ENCODE measurements at places on chromosomes 5 and 9.

GRCh38 chr5:176371621-176372539 is 6.6 kb downstream of the ARL10 start:
- DNase-seq: no peak

DNA sequence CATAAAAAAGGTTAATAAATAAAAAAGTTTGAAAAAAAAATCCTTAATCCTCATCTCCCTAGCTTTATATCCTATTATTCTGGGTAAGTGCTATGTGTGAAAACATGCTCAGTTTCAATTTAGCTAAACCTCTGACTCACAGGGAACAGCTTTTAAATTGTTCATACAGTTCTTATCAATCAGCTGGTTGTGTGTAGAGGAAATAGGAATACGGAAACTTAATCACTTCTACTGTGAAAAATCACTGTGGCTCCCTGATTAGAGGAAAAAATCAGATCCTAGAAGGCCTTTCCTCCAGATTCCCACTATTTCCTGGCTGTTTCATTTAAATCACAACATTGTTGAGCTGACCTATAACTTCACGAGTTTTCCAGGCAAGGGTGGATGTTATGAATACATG is 120.5 kb downstream of the MARCHF3 start:
- no peak for DNase-seq

- no peak for DNase-seq
These were observed 473.2 kb downstream of the SEMA5A start for GRCh38 chr5:9072701-9073100.

- no peak for DNase-seq
These were observed 1.6 kb downstream of the REEP2 start for GRCh38 chr5:138440159-138441073.

GRCh38 chr9:101566904-101567724 is 27.7 kb downstream of the PPP3R2 start:
- DNase-seq: peak; percentile 20

DNA sequence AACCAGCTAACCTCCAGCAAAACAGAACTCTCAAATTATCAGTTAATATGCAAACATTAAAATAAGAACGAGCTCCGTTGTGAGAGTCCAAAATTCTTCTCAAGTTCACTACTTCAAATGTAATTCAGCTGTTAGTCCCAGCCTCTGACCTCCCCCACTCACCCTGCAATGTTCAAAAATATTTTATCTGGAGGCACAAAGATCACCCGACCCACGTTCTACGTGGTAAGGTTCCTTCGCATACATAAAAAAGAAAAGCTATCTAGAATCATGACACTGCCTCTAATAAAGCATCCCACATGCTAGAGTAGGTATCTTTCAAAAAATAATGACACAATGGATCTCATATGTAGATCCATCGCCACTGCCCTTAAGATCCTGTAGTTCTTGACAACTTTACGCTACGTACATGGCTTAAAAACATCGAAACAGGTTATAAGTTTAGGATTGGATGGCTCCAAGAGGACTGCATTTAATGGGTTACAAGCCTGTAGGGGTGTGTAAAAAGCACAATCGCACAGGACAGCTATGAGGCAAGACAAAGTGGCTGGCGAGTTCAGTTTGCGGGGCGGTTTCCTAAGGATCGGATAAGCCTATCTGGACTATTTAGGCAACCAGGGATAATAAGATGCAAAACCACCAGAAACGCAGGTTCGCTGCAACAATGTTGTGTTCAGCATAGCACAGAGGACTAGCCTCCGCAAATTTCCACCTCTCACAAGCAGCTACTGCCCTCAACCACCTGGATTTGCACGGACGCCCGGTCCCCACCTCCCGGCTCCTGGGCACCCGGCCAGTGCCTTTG is 969 bp downstream of the CLK4 start:
- no peak for DNase-seq
